DMS153 (cell line): ENCODE measurements at places on chromosomes 5 and 9.

DNA sequence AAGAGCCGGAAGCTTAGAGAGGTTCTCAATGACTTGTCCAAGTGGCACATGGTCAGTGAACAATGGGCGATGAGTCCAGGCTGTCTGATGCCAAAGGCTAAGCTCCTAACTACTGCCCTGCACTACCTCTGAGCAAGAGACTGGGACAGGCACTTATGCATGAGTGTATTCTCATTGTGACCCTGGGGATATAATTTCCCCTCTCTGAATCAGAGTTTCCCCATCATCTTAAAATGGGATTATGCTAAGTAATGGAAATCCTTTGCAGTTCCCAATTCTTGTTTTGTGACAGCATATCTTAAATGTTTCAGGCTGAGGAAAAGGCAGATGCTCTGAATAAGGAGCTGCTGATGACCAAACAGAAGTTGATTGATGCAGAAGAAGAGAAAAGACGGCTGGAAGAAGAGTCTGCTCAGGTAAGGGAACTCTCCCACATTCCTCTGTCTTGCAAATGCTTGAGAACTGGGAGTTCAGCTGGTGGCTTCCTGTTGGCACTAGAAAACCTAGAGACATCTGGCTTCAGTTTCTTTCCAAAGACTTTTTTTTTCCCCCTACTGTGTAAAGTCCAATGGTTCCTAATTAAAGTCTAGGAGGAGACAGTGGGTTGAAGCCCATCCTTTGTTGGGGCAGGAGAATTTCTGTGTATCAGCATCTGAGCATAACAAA is 64.1 kb downstream of the GPR21 start:
- no peak for DNase-seq

- DNase-seq, result no peak
Measured at GRCh38 chr9:135608999-135609317, 30.4 kb downstream of the GLT6D1 start.

- no peak for DNase-seq
Measured at GRCh38 chr5:15533129-15533893, 33.3 kb downstream of the FBXL7 start.

GRCh38 chr9:87007711-87008366 is 60.5 kb upstream of the GAS1 start:
- DNase-seq, result peak; percentile 52

DNA sequence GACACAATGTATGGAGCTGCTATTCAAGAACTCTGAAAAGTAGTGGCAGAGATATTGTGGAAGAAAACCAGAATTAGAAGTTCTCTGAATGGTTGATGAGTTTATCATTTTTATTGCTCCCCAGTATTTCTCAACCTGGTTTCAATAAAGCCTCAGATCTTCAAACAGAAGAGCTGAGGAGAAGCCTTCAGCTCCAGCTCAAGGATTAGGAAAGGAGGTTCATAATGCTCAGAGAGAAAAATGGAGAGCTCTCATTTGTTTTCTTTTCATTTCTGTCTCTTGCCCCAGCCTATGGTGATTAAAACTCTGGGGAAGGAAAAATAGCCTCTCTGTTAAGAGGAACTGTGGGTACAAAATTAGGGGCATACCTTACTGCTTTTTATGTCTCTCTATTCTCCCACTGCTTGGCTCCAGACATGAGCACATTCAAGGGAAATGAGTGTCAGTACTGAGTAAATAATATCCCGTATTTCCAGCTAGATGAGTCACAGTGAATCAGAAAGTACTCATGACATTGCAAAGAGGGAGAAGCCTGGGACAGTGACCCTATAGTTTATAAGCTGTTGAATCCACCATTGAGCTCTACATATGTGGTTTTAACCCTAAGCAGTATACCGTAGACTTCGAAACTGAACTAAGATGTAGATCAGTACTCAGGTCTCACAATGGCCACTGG is 138.1 kb downstream of the EMB start:
- peak; percentile 1 for DNase-seq

- DNase-seq, result peak; percentile 21
Measured at GRCh38 chr5:96293966-96294883, 138.8 kb downstream of the PCSK1 start.

DNA sequence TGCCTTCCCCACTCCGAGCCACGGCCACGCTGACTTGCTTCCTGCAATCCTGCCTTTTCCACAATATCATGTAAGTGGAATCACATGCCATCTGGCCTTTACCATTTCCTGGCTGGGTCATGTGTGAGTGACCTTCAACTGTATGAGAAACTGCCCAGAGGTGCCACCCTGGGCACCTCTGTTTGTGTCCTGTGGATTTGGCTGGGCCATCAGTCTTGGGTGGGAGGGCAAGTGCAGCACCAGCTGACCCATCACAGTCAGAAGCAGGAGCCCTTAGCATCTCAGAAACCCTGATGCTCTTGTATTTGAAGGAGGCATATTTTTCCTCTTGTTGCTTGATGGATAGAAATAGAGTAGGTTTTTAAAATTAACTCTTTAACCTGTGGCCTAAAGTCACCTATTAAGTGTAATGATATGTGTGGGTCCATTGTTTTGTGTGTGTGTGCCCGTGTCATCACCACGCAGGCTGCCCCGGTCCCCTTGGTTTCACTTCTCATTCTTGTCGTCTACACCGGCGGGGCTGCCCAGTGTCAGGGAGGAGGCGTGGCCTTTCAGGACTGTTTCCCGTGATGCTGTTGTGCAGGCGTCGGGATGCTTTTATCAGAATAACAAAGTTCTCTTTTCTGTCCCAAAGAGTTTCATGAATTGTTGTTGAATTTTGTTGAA is 52.1 kb upstream of the CACNA1B start:
- no peak for DNase-seq

- DNase-seq, result no peak
Measured at GRCh38 chr5:180782748-180783147, 19.9 kb downstream of the MGAT1 start.

DNA sequence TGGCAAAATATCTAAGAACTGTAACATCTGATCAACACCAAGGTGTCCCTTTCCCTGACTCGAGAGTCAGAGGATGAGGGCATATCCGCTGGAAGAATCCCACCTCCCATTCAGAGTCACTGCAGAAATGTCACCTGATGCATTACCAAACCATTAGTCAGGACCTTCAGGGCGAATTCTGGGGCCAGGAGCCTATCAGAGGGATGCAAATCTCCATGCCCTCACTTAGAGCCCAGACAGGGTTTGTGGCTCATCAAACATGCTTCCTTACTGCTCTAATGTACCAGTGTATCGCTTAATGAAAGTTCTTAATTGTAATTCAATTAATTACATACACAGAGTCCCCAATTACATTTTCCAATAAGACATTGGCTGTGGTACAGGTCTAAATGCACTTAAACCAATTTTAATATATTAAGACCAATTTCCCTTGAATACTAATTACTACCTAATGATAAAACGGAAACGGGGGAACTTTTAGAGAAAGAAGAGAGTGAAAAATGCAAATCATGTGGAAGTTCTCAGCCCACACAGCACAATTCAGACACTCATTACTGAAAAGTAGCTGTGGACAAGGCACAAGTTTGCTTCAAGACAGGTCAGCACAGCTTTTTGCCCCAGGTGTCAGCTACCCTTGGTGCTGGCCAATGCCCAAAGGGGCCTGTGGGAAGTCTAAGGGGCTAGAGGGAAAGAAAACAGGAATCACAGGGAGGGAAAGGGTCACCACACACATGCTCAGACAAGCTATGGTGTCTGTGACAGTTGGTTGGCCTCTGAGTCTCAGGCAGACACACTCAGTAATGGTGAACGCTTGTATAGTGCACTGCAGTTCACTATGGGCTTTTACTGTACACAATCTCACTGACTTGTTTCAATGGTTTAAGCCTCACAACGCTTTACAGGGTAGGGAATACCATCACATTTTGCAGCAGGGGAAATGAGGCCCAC is 211.6 kb downstream of the MAPKAP1 start:
- DNase-seq, result no peak
